ENCODE measurements at places on chromosomes 2 and 18.

GRCh38 chr2:179239195-179239594, 25.4 kb downstream of the SESTD1 start:
- H3K4me3 ChIP-seq = no peak overlapping the region
- no peak for DNase-seq
- H3K27me3 ChIP-seq = no peaks in the 10 kb centered on the region
- H3K36me3 ChIP-seq = peaks cover 3% of the 10 kb centered on the region

- no peak overlapping the region for H3K27ac ChIP-seq
- no peaks in the 10 kb centered on the region for H3K27me3 ChIP-seq
- no peak for DNase-seq
Observed at GRCh38 chr2:152825834-152826233, 107.4 kb downstream of the ARL6IP6 start.

DNA sequence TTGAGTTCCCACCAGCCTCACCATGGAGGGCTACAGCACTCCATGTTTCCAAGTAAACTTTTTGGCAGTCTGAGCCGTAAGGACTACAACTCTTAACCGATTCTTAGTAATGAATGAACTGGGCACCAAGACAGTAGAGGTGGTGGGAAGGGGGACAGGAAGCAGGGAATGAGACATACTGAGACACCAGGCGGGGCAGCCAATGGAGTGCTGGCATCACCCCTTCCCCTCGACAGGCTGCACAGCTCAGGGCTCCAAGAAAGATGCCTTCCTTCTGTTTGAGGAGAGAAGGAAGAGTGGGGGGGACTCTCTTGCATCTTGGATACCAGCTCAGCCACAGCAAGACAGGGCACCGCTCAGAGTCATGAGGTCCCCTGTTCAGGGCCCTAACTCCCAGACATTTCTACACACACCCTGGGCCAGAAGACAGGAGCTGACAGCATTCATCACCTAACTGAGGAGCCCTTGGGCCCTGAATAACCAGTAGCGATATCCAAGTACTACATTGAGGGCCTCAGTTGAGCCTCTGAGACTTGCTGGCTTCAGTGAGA, 45.2 kb downstream of the USP34 start:
- H3K27me3 ChIP-seq = no peaks in the 10 kb centered on the region
- H3K36me3 ChIP-seq = peaks cover 5% of the 10 kb centered on the region
- peak overlapping the region; percentile 87 for H3K27ac ChIP-seq
- no peak for DNase-seq

GRCh38 chr2:14750433-14750832, 117.9 kb downstream of the LRATD1 start:
- no peaks in the 10 kb centered on the region for H3K4me1 ChIP-seq
- H3K4me3 ChIP-seq = no peak overlapping the region
- no peaks in the 10 kb centered on the region for H3K27me3 ChIP-seq
- H3K36me3 ChIP-seq = no peaks in the 10 kb centered on the region
- no peak for DNase-seq

DNA sequence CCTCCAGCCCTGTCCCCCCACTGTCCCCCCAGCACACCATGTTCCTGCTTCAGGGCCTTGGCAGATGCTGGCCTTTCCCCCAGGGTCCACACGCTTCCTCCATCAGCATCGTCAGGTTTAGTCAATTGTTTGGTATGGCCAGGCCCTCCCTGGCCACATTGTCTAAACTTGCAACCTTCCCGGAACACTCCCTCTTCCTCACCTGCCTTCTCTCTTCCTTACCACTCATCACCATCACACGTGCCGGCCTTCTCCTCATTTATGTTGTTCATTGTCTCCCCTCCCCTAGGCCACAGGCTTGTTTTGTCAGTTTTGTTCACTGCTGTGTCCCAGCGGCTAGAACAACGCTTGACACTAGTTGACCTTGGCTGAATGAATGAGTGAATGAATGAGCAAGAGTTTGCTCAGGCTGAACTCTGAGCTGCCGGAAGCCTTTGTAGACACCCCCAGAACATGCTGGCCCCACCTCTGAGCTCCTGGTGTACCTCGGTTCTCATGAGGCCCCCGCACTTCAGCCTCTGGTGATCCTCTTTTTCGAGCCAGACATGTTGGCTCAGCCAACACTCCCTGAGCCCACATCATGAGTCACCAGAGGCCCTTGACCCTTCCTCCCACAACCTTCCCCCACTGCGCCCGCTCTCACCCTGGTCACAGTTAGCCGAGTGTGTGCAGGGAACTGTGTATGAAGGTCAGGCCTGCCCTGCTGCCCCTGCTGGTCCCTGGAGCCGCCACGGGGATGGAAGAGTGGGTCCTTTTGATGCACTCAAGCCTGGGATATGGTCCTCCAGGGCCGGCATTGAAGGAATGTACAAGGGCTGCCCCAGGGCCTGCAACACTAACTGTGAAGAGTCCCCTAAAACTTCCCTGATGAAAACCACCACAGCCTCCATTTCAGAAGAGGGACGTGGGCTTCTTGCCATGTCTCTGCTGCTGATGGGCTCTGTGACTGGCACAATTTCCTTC, 57.5 kb downstream of the HS1BP3 start:
- H3K27me3 ChIP-seq = no peaks in the 10 kb centered on the region
- no peak for DNase-seq
- H3K27ac ChIP-seq = no peak overlapping the region

DNA sequence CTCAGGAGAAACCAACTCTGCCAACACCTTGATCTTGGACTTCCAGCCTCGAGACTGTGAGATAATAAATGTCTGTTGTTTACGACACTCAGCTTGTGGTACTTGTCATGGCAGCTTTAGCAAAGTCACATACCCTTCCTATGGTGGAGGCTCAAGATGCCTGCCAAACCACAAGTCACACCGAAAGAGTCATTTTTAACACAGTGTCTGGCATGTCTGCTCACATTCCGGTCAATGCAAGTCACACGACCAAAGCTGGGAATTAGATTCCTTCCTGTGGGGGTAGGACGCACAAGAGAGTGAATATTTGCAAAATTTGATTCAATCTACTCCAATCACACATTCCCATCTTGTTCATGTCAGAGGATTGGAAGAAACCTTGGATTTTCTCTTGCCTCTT, 24.6 kb downstream of the KCNE4 start:
- no peak overlapping the region for H3K4me3 ChIP-seq
- no peak overlapping the region for H3K27ac ChIP-seq
- H3K27me3 ChIP-seq = peaks cover 11% of the 10 kb centered on the region

DNA sequence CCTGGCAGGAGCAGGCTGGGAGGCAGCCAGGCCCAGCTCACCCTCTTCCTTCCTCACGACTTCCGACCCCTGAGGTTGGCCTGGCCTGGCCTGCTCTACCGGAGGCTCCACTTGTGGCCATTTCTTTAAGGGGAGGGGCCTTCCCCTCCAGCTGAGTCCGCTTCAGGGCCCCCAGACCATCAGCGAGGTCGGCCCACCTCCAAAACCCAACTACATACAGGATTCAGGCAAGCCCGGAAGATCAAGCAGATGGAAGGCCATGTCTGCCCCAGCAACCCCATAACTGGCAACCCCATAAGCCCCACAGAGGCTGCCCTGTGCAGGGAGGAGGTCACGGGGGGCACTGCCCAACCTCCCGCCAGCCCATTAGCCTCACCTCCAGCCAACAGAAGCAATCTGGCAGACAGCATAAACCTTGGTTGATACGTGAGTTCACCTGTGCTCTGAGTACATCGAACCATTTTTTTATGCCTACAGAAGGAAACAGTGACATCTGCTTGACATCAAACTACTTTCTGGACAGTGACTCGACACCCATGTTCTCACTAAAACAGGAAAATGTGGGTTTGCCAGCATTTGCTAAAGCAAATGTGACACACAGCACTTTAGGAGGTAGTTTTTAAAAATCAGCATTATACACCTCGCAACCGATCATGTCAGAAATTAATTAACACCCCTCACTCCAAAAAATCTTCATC, 98.9 kb downstream of the EIPR1 start:
- no peaks in the 10 kb centered on the region for H3K27me3 ChIP-seq
- H3K4me3 ChIP-seq = no peak overlapping the region
- peak overlapping the region; percentile 11 for H3K27ac ChIP-seq
- no peaks in the 10 kb centered on the region for H3K4me1 ChIP-seq

- DNase-seq = no peak
- no peak overlapping the region for H3K27ac ChIP-seq
- H3K36me3 ChIP-seq = no peaks in the 10 kb centered on the region
- H3K4me1 ChIP-seq = peaks cover 7% of the 10 kb centered on the region
Observed at GRCh38 chr2:37766106-37766505, 94.7 kb upstream of the CDC42EP3 start.

GRCh38 chr2:231710799-231711676, 2.7 kb downstream of the PTMA start:
- peaks cover 49% of the 10 kb centered on the region for H3K36me3 ChIP-seq
- peak overlapping the region; percentile 86 for H3K4me3 ChIP-seq
- peaks cover 38% of the 10 kb centered on the region for H3K4me1 ChIP-seq
- H3K27me3 ChIP-seq = peaks cover 12% of the 10 kb centered on the region
- H3K27ac ChIP-seq = peak overlapping the region; percentile 96

- no peaks in the 10 kb centered on the region for H3K27me3 ChIP-seq
- peak overlapping the region; percentile 79 for H3K27ac ChIP-seq
- no peak for DNase-seq
- peaks cover 29% of the 10 kb centered on the region for H3K4me1 ChIP-seq
- peaks cover 4% of the 10 kb centered on the region for H3K36me3 ChIP-seq
Observed at GRCh38 chr2:85307527-85307897, 20.3 kb downstream of the TGOLN2 start.

GRCh38 chr2:104866122-104866864, 12.4 kb downstream of the POU3F3 start:
- H3K4me3 ChIP-seq = no peak overlapping the region
- peaks cover 4% of the 10 kb centered on the region for H3K4me1 ChIP-seq
- peaks cover 3% of the 10 kb centered on the region for H3K36me3 ChIP-seq
- DNase-seq = no peak
- H3K27ac ChIP-seq = no peak overlapping the region

GRCh38 chr2:112000399-112001135, 54.5 kb upstream of the TMEM87B start:
- no peaks in the 10 kb centered on the region for H3K36me3 ChIP-seq
- H3K4me1 ChIP-seq = peaks cover 9% of the 10 kb centered on the region
- peaks cover 4% of the 10 kb centered on the region for H3K27me3 ChIP-seq
- DNase-seq = no peak
- no peak overlapping the region for H3K27ac ChIP-seq
- no peak overlapping the region for H3K4me3 ChIP-seq

DNA sequence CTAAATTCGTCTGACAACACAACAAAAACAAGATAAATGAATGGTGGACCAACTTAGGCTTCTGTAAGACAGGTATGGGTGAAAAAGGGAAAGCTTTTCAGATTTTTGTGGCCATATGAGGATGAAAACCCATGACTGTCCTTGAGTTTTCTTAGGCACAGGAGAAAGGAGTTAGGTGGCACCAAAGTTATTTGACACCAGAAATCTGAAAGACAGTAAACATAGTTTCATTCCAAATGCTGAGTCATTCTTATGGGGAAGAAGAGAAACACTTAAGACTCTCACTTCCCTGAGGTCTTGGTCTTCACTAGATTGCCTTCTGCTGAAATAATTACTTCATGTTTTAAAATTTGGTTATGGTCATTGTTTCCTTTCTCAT, 5.2 kb upstream of the GPD2 start:
- peaks cover 20% of the 10 kb centered on the region for H3K4me1 ChIP-seq
- DNase-seq = no peak
- H3K36me3 ChIP-seq = no peaks in the 10 kb centered on the region
- no peak overlapping the region for H3K4me3 ChIP-seq

DNA sequence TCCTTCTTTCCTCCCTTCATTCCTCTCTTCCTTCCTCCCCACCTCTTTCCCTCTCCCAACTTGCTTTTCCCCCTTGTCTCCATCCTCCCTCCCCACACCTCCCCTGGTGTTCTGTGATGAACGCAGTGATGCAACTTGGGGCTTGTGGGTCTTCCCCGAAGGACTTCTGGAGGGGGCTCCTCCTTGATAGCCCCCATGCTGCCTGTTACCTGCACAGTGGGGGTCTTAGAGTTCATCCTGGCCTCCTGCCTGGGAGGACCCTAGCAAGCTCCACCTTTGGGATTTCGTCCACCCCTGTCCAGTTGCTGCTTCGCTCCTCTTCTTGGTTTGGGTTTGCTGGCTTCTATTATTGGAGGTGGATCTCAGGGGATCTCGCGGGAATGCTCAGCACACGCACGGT, 43.7 kb upstream of the AFF3 start:
- no peaks in the 10 kb centered on the region for H3K27me3 ChIP-seq
- no peak overlapping the region for H3K4me3 ChIP-seq
- no peaks in the 10 kb centered on the region for H3K36me3 ChIP-seq
- H3K4me1 ChIP-seq = no peaks in the 10 kb centered on the region

DNA sequence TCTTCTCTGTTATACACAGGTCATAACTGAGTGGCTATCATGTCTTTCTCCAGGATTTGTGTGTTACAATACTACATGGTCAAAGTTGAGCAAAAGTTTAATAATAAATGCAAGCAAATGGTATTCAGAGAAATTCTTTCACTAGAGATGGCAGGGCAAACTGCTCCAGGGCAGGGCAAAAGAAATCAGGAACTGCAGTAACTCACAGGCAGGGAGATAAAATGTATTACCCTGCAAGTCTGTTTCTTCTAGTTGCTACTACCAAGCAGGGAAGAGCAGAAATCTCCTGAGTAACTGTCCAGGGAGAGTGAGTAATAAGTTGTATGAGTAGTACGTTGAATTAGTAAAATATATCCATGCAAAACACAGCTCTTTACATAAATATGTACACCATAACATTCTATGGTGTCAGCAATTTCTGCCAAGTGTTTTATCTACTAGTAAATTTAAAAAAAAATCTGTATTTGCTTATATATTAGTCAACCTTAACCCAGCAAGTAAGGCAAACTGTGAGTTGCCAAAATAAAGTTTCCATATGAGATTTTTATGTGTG, 404.1 kb downstream of the ZEB2 start:
- no peak for DNase-seq
- peaks cover 17% of the 10 kb centered on the region for H3K36me3 ChIP-seq
- no peaks in the 10 kb centered on the region for H3K27me3 ChIP-seq
- H3K4me3 ChIP-seq = no peak overlapping the region
- no peak overlapping the region for H3K27ac ChIP-seq
- H3K4me1 ChIP-seq = peaks cover 10% of the 10 kb centered on the region
